ENCODE measurements at places on chromosomes 3 and 15. TPM values are rescaled to one million over a fixed set of nuclear protein-coding genes. Genes with fewer than 3 reads are reported as not detected.
A peak's percentile ranks its signal among the peaks of the same experiment; 100 is the strongest.

Gene LRRN1
- not detected for total RNA-seq

DNA sequence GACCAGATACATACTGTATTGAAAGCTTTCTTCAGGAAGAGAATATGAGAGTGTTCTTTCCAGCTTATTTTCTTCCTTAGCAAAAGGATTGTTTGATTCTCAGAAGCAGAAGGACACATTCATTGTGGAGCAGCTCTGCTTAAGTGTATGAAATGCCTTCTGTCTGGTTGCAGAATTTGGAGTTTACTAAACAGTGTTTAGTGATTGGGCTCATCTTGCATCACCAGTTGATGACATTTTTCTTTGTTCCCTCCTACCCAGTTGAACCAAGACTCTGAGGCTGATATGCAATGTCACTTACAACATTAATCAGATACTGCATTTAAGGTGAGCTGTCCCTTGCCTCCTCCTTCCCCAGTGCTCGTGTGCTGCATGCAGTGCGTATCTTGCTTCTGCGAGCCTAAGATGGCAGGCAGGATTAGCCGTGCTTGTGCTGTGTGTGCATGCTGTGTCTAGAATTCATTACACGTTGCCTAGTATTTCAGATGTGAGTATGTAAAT is 18.4 kb downstream of the ZBTB38 start:
- no peak for DNase-seq

- no peak for DNase-seq
Observed at GRCh38 chr3:152385761-152386160, 117.0 kb downstream of the MBNL1 start.

- DNase-seq, result peak; percentile 21
Observed at GRCh38 chr15:39704689-39705088, 78.0 kb downstream of the FSIP1 start.

DNA sequence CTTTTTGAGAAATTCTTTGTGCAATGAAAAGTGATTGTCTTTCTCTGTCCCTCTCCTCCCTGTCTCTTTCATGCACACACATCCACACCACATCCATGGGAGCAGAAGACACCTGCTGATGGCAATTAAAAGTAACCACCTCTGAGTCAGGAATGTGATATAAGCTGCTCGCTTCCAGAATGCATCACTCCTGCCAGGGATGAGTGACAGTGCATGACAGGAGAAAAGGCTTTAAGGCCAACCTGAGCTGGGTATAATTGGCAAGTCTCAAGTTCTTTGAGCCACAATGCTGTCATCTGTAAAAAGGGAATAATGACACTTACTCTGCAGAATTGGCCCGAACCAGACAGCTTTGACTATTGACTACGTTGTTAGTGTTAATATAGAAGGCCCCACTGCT is 59.6 kb downstream of the UBP1 start:
- DNase-seq, result no peak

GRCh38 chr3:12875857-12876836 is 34.8 kb upstream of the RPL32 start:
- peak; percentile 11 for DNase-seq

DNA sequence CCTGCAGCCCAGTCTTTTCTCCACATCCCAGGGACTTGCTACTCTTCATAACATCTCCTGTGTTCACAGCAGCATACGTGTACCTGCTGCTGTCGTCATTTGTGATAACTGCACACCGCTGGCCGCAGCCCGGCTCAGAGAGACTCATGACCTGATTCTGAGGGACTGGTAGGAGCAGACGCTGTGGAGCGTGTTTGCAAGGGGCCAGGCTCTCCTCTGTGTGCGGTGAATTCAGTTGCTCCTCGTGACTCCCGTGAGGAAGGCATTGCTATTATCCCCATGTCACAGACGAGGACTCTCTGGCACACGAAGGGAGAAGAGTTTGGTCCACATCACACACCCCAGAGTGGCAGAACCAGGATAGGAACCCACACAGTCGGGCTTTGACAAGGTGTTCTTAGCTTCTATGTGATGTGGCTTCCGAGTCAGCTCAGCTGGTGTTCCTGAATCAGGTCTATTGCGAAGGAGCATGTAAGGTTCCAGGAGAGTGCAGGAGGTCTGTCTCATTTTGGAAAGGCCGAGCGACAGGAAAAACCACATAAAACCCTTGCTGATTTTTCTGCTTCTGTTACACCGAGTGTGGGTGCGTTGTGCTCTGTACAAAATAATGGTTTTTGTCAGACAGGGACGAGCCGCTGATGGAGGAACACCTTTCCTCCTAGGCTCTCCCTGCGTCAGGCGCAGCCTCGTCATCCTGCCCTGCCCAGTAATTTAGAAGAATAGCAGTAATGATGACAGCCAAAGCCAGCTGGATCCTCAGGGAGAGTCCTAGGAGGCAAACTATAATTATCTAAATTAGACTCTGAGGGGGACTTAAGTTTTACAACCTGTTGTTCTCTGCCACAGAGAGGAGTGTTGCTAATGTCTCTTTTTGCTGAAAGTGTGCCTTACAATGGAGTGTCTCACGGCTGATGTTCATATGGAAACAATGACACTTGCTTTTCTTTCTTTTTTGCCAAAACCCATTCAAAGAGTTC is 157.5 kb upstream of the RGMA start:
- DNase-seq, result no peak

DNA sequence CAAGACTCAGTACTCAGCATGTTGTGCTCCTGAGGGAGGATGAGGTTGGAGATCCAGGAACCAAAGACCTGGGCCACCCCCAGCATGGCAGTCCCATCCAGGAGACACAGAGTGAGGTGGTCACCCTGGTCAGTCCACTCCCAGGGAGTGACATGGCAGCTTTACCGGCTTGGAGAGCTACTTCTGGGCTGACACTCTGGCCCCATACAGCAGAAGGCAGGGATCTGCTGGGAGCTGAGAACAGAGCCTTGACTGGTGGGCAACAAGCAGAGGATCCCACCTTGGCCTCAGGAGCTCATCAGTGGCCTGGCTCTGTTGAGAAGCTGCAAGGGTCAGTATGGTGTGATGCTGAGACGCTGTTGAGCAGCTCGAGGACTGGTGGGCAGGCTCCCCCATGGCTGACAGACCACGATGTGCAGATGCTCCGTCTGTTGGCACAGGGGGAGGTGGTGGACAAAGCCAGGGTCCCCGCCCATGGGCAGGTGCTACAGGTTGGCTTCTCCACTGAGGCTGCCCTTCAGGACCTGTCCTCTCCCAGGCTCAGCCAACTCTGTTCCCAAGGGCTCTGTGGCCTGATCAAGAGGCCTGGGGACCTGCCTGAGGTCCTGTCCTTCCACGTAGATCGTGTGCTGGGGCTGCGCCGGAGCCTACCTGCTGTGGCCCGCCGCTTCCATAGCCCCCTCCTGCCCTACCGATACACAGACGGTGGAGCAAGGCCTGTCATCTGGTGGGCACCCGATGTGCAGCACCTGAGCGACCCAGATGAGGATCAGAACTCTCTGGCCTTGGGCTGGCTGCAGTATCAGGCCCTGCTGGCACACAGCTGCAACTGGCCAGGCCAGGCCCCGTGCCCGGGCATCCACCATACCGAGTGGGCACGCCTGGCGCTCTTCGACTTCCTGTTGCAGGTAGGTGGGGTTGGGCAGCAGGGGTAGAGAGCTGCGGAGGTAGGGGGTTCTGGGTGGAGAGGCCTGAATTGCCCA is 53.8 kb downstream of the GASK1A start:
- no peak for DNase-seq

DNA sequence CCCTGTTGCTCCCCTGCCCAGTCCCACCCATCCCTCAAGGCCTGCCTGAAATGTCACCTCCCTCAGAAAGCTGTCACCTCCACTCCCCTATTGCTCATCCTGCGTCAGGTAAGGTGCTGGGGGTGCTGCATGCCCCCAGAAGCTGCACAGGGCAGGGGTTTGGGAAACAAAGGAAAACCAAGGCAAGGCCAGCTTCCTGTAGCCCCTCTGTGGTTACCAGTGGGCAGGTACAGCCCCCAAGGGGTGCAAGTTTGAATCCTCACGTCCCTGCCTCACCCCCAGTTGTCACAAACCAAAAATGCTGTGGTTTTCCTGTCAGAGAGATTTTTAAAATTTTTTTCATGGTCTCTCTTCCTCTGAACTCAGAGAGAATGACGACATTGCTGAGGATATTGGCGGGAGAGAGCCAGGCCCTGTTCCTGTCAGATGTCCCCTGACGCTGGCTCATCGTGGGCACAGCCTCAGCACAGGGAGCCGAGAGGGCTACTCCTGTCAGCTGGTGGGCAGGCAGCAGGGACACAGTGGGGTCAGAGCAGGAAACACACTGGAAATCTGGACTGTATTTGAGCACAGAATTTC is 27.0 kb downstream of the PSTPIP1 start:
- DNase-seq, result peak; percentile 81

- peak; percentile 9 for DNase-seq
Observed at GRCh38 chr3:23809840-23810342, 4.1 kb downstream of the UBE2E1 start.

DNA sequence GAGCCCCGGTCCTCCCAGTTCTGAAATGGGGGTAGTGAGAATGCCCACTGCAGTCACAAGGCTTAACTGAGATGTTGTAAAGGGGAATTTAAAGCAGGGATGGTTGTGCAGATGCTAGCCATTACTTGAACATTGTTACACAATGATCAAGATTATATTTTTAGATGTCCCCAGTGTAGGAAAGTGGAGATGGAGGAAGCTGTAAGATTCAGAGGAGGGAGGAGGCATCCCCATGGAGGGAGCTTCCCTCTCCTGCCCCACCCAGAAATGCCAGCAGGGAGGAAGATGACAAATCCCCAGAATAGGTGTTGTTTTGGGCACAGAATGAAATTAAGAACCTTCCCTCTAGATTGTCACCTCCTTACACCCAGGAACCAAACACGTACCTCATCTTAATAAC is 46.1 kb downstream of the EFCAB12 start:
- no peak for DNase-seq

Gene ITPKA
- total RNA-seq, result 0.25 TPM

DNA sequence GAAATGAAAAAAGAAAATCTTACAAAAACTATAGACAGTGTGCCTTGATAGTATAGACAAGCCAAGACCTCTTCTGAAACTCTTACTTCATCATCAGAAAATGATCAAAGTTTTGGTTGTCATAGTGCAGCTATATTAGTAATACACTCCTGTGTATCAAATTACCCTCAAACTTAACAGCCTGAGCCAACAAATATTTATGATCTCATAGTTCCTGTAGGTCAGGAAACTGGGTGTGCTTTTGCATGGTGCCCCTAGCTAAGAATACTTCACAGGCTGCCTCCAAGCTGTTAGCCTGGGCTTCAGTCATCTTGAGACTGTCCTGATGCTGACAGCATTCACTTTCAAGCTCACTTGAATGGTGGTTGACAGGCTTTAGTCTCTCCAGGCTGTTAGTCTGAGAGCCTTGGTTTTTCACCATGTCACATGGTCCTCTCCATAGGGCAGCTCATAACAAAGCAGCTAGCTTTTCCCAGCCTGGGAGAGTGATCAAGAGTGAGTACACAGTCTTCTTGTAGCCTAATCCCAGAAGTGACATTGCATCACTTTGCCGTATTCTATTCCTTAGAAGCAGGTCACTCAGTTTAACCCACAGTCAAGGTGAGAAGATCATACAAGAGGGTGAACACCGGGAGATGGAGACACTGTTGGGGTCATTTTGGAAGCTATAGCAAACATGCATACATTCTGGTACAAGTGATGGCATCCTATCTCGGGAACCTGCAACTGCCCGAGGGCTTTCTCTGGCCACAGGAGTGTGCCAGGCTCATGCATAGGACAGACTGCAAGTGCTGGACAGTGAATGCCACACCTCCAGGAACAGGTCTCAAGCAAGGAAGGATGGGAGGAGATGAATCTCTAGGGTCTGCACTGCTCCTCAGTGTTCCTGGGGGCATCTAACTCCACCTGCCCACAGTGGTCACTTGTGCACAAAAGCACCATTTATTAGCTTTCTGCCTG is 173.4 kb upstream of the CADPS start:
- no peak for DNase-seq

DNA sequence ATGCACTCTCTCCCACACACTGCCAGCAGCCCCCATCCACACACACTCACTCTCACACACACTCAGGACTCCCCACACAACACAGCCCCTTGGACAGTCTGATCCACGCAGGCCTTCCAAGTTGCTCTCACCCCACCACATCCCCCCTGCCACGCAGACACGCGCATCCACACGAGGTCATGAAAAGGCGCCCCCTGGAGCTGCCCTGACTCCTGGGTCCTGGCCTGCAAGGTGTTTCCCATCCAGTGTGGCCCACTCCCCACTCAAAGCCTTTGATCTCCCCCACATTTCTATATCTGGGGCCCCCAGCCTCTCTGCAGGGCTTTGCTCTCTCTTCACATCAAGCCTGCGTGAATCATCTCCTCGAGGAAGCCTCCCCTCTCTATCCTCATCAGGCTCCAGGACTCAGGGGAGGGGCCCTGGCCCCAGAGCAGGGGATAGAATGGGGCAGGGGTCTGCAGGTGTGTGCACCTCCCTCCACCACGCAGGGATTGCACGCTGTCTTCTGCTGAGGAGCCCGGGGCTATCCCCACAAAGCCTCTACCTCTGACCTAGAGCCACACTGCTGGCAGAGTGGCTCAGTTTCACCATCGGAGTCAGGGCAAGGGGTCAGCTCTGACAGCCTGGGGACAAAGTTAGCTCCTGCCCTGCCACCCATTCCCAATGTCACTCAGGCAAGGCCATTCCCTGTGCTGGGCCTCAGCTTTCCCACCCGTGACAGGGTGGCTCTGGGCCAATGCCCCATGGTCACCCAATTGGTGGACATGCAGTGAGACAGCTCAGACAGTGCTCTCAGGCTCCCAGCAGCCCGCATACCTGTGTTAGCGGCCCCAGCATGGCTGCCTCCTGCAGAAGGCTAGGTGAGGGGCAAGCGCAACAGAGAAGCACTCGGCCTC is 6.4 kb downstream of the MYL3 start:
- DNase-seq, result no peak

DNA sequence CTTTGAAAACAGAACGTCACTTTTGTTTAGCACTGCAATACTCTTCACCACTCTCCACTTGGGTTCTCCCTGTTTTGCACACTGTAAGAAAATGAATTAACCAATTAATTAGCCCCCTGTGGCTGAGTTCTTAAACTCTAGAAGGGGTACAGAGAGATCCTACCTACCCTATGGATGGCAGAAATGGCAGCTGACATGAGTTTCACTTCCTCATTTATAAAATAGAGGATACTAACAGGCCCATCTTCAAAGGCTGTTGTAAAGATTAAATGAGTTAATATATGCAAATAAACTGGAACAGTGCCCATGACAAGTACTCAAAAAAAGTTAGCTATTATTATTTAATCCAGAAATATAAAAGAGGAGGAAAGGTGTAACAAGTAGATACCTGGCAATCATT is 36.9 kb downstream of the SUCLG2 start:
- no peak for DNase-seq

- DNase-seq, result peak; percentile 50
Observed at GRCh38 chr15:90101130-90101968, 919 bp downstream of the IDH2 start.

- DNase-seq, result no peak
Observed at GRCh38 chr15:94610069-94610468, 378.7 kb downstream of the MCTP2 start.

GRCh38 chr3:174685796-174686195 is 173.3 kb upstream of the NAALADL2 start:
- DNase-seq, result no peak

- DNase-seq, result no peak
Observed at GRCh38 chr3:18351823-18352744, 73.1 kb downstream of the SATB1 start.

Gene PP2D1
- total RNA-seq, result not detected

Gene CCDC33
- total RNA-seq, result not detected

- no peak for DNase-seq
Observed at GRCh38 chr15:87732976-87733375, 523.6 kb downstream of the NTRK3 start.

All from dermis microvascular lymphatic vessel endothelial cell (primary cell).